ENCODE measurements at places on chromosomes 2 and 18. TPM values are rescaled to one million over a fixed set of nuclear protein-coding genes. Genes with fewer than 3 reads are reported as not detected.

The ALMS1 gene
- 29.7 TPM for total RNA-seq

The RPRM gene
- total RNA-seq, result 33.8 TPM

The GALNT5 gene
- 0.11 TPM for total RNA-seq

The KLHL41 gene
- total RNA-seq, result not detected

The ERMN gene
- 1.7 TPM for total RNA-seq

The LGALSL gene
- total RNA-seq, result 22.5 TPM

The SKA1 gene
- total RNA-seq, result 29.5 TPM

The PECR gene
- 18.2 TPM for total RNA-seq

The FAP gene
- not detected for total RNA-seq

The C2orf66 gene
- total RNA-seq, result 0.15 TPM

The FTCDNL1 gene
- total RNA-seq, result 0.70 TPM

The CEP76 gene
- 17.5 TPM for total RNA-seq

The CFAP65 gene
- 1.7 TPM for total RNA-seq

The TMEM247 gene
- not detected for total RNA-seq

The FHOD3 gene
- total RNA-seq, result 1.5 TPM

The CBLN2 gene
- total RNA-seq, result not detected

The EVA1A gene
- total RNA-seq, result 1.2 TPM

The DSEL gene
- 3.9 TPM for total RNA-seq
